ENCODE measurements at places on chromosomes 2 and 18. TPM values are rescaled to one million over a fixed set of nuclear protein-coding genes. Genes with fewer than 3 reads are reported as not detected.

- peak; percentile 35 for DNase-seq
These were observed 185.9 kb downstream of the PDE1A start for GRCh38 chr2:182240862-182241371.

The PLGLB1 gene
- 3.3 TPM for polyA plus RNA-seq

- no peak for DNase-seq
These were observed 105.6 kb downstream of the TSHZ1 start for GRCh38 chr18:75316223-75316622.

GRCh38 chr2:191263050-191263449, 17.8 kb downstream of the MYO1B start:
- no peak for DNase-seq

DNA sequence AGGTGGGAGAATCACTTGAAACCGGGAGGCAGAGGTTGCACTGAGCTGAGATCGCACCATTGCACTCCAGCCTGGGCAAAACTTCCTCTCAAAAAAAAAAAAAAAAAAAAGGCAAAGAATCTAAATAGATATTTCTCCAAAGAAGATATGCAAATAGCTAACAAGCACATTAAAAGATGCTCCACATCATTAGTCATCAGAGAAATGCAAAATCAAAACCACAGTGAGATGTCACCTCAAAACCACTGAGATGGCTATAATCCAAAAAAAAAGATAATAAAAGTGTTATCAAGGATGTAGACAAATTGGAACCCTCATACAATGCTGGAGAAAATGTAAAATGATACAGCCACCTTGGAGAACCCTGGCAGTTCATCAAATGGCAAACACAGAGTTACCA, 8.4 kb downstream of the ST8SIA5 start:
- no peak for DNase-seq

DNA sequence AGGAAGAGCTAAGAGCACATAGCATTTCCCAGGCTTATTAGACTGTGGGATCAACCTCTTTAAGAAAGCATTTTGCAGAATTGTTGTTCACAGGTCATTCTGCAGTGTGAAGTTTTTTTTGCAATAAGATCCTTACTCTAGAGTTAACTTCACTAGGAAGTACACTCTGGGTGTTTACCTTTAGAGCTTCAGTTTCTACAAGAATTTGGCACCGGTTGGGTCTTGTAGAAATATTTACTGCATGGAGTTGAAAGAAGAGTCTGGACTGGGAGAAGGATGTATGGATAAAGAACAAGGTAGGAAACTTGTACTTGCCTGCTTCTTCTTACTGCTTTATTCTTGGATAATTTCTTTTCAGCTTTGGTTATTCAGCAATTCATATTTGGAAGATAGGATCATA, 944.9 kb upstream of the GYPC start:
- DNase-seq: no peak

DNA sequence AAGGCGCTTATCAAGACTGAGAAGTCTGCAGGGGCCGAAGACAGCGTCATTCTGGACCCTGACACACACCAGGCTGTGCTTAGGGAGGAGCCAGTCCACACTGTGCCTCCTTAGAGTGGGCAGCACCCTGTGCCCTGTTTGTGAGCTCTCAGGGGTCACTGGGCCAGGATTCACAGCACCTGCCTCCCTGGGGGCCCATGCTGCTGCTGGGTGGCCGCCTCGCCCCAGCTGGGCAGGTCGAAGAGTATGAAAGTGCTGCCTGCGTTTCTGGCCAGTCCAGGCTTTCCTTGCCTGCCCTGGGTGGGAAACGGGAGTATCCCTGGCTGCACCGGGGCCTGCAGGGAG, 15.4 kb upstream of the GPR55 start:
- no peak for DNase-seq

DNA sequence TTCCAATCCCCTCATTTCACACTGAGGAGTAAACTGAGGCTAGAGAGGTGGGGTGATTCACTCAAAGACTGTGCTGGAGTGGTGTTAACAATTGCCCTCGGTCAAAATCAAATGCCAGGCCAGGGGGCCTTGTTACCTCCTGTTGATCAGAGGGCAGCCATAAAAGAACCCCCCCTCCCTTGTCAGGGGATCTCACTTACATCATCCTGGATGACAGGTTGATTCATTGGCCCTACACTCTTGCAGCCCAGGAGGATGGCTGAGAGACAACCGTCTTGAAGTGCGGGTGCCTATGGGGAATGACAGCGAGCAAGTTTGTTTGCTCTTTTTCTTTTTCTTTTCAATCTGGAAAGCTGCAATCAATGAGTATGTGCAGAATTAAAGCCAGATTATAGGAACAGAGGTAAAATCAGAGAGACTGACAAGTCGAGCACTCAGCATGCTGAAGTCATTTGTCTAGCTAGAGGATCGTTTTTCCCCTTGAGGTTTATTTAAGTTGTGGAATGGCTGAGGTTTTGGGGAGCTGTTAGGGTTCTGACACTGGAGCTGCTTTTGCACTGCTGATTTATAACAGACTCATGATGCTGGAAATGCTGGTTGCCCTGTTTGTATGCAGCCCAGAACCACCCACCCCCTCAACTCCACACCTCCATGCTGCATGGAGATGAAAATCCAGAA, 26.4 kb upstream of the NRP2 start:
- no peak for DNase-seq

DNA sequence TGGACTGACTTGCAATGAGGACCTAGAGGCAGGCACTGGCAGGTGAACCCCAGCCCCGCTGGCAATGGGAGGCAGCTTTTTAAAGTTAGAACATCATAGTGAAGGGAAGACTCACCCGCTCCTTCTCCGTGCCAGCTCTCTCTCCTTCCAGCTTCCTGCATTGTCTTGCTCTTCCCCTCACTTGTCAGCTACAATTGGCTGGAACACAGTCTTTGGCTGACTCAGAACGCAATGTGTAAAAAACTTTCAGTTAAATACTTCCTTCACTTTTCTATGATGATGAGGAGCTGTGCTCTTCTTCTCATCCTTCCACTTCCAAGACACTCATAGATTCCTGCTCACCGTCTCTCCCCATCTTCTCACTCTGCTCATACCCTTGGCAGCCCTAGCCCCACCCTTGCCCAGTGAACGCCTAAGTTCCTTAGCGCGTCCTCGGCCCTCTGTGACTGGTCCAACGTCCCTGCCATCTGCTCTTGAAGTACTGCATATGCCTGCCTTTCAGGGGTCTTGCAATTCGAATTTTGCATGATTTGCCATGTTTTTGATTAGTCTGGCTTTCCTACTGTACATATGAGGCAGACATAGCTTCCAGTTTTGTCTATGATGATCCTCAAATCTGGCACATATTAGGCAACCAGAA, 118.0 kb upstream of the TMEM200C start:
- no peak for DNase-seq

The CD302 gene
- polyA plus RNA-seq: 8.7 TPM

DNA sequence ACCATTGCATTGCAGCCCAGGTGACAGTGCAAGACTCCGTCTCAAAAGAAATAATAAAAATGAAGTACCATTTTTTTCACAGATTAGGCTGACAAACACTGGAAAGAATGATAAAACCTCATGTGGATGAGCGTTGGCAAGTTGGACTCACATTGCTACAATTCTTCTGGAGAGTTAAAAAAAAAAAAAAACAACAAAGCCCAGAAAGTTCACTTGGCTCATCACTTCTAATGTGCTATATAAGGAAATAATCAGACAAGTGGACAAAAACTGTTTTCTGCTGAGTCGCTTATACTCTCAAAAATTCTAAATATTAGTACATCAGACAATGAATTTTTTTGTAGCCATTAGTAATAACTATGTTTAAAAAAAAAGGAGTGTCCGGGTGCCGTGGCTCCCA, 38.4 kb downstream of the PKP4 start:
- no peak for DNase-seq

DNA sequence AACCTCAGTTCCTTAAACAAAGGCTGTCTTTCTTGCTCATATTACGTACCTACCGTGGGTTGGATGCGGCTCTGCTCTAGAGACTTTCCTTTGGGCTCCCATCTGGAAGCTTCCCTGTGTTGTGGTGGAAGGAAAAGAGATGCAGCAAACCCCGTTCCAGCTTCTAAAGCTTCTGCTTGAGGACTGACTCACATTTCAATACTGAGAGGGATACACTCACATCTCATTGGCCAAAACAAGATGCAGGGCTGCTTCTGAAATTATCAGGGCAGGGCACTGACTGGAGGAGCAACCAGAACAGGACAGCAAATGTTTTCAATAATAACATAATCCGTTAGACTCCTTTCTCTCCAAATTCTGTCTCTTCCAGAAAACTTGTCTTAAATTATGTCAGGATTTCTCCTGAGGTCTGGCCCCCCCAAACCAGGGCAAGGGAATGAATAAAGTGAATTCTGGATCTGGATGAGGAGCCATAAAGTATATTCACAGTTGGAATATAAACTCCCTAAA, 4.5 kb upstream of the MYO5B start:
- no peak for DNase-seq

- DNase-seq: no peak
These were observed 103.6 kb upstream of the LYPD6 start for GRCh38 chr2:149226790-149227189.

The BAZ2B gene
- polyA plus RNA-seq: 5.1 TPM

GRCh38 chr2:238694136-238694755, 153.6 kb upstream of the TWIST2 start:
- no peak for DNase-seq

DNA sequence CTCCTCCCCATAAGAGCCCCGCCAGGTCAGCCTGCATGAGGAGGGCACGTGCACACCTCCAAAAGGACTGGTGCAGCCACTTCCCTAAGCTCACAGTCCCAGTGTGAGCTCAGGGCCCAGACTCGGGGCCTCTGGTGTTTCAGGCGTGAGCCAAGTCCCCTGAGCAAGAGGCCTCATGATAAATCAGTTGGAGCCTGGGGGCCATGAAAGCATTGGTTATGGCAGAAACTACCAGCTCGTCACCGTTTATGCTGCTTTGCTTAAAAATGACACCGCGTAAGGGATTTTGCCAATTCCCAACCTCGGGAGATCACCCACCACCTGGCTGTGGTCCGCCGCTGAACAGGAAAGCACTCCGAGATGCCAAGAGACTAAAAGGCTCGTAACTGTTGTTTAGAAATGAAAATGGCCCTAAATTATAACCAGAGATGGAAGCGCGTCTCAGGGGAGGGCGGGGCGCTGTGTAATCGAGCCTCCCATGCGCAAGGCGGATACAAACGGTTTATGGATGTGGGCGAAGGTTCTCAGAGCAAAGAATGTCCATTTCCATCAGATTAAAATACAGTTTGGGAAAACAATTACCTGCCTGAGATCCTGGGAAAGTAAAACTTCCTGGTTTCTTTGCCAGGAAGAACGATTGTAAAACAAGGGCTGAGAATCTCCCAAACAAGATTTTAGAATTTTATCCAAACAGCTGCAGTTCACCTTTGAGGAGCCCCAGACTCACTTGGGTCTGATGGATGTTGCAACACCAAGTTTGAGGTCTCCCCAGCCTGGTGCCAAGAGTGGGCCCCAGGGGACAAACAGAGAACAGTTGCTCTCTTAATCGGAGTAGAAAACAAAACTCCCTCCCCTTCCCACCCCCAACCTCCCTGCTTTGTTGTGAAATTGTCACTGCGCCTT, 141.4 kb downstream of the BCL2 start:
- no peak for DNase-seq

The IL1RL2 gene
- polyA plus RNA-seq: 1.8 TPM

The DCC gene
- not detected for polyA plus RNA-seq

The ZEB2 gene
- 8.3 TPM for polyA plus RNA-seq

- no peak for DNase-seq
These were observed 5.5 kb downstream of the NPC1 start for GRCh38 chr18:23580677-23581367.

DNA sequence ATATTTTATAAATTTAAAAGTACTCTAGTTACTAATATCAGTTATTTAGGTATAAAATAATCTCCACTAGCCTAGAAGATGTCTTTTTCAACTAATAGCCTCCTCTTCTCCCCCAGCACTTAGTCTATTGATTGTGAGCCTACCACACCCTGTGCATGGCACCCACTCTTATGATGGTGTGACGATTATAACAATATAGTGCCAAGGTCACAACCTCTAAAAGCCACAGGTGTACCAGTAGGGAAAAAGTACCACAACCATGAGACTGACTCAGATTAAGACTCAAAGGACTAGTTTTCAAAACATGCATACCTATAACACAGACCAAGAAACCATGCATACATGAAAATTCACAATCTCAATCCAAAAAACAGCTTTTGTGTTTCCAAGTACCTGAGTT, 27.6 kb downstream of the THADA start:
- DNase-seq: no peak

The KDSR gene
- 22.5 TPM for polyA plus RNA-seq

GRCh38 chr2:134348239-134348638, 94.4 kb downstream of the MGAT5 start:
- no peak for DNase-seq

DNA sequence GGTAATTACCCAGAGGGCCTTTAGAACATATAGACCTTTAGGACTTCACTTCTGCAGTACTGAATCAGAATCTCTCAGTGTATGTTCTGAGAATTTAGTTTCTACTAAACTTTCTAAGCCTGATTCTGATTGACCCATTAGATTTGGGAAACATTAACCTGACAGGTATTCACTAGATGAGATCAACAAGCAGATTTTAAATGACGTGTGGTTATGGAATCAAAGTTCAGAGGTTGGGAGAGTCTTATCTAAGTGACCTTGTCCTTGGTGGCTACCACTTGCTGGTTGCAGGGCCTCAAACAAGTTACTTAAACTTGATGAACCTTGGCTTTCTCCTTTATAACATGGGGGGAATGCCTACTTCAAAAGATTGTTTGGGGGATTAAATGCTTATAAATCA, 198.7 kb downstream of the PDE11A start:
- DNase-seq: no peak

- DNase-seq: peak; percentile 37
These were observed 121.8 kb upstream of the ZBTB14 start for GRCh38 chr18:5417342-5417741.

- DNase-seq: no peak
These were observed 116.5 kb downstream of the MCFD2 start for GRCh38 chr2:46798998-46799698.

- DNase-seq: no peak
These were observed 368.4 kb downstream of the TXNL1 start for GRCh38 chr18:56269958-56270357.

- DNase-seq: no peak
These were observed 68.8 kb upstream of the KCTD1 start for GRCh38 chr18:26617151-26617554.

- no peak for DNase-seq
These were observed 24.3 kb upstream of the REL start for GRCh38 chr2:60857056-60857455.

- no peak for DNase-seq
These were observed 182.4 kb downstream of the ALPK2 start for GRCh38 chr18:58446391-58447060.

DNA sequence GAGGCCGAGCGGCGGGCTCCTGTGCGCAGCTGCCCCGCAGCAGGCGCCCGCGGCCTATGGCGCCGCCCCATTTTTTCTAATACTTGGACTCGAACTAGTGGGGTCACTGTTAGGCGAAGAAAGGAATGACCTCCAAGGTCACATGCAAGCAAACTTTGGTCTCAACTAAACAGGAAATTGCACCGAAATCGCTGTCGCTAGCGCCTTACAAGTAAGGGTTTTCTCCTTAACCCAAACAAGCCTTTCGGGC, 339 bp downstream of the ACAA2 start:
- peak; percentile 47 for DNase-seq

The PKP4 gene
- 120 TPM for polyA plus RNA-seq

Data from kidney (tissue), 22 donors.